Mammary epithelial cell (primary cell): ENCODE measurements at places on chromosomes 5 and 9. TPM values are rescaled to one million over a fixed set of nuclear protein-coding genes. Genes with fewer than 3 reads are reported as not detected.

GRCh38 chr5:415928-416635 lies 26.9 kb upstream of the EXOC3 start:
- DNase-seq: no peak

DNA sequence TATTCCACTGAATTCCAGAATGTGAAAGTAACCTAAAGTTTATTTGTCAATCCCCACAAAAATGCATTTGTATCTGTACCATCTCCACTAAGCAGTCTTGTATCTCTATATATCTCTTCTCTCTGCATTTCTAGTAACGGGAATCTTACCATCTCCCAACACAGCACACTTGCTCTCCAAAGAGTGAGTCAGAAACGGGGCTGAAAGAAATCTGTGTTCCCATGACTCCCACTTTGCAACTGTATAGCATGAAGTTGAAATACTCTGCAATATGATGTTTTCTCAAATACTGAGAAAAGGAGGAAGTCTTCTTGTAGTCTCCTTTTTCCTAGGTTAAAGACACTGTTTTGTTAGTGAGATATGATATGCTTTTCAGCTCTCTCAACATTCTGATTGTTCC lies 848.8 kb upstream of the ACO1 start:
- no peak for DNase-seq

DNA sequence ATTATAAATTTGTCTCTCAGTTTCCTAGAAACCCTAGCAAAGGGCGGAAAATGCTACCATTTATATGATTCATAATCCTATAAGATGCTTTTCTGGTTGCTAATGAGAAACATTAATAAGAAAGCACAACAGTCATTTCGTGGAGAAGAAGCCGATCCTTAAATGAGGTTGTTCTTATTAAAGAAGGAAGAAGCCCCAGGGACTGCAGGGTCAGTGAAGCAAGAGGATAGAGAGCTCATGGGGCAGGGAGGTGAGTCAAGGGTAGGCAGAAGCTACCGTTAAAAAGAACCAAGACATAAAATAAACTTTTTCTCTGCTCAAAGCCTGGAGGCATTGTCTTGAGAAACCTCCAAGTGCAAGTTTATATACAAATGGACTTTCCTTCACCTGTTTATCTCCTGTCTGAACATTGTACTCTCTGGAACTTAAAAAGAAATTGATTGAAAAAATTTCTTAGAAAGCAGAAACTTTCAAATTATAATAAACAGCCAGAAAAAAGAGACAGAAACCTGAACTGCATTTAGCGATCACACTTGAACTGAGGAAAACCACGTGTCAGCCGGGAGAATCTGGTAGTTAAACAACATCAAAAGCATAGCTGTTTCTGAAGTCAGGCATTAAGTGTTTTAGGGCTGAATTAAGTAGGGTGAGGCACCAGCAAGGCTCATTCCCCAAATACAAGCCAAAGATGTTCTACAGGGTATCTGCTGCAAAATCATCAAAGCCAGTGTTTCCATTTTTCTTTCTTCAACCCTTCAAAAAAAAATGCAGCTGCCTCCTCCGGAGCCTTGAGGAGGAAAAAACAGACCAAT lies 21.9 kb downstream of the HTR4 start:
- DNase-seq: no peak

- DNase-seq: no peak
Measured at GRCh38 chr5:92265804-92266203, 882.7 kb upstream of the ARRDC3 start.

Gene PRLR
- total RNA-seq: 0.17 TPM

Gene OCLN
- 12.0 TPM for total RNA-seq

- peak; percentile 48 for DNase-seq
Measured at GRCh38 chr9:36149197-36149596, 12.7 kb downstream of the GLIPR2 start.

Gene PHF24
- total RNA-seq: under 0.01 TPM

Gene CDKN2A
- 34.1 and 41.0 TPM in 2 replicates for total RNA-seq

Gene XRCC4
- 6.3 TPM for total RNA-seq

GRCh38 chr9:104987743-104988142 lies 59.8 kb upstream of the ABCA1 start:
- peak; percentile 54 for DNase-seq

- no peak for DNase-seq
Measured at GRCh38 chr5:36637101-36637500, 30.7 kb downstream of the SLC1A3 start.

GRCh38 chr9:35294066-35294465 lies 132.3 kb downstream of the UNC13B start:
- no peak for DNase-seq

- DNase-seq: no peak
Measured at GRCh38 chr5:157366741-157367674, 93.0 kb upstream of the NIPAL4 start.

Gene EDIL3
- total RNA-seq: 0.33 and 0.37 TPM in 2 replicates

DNA sequence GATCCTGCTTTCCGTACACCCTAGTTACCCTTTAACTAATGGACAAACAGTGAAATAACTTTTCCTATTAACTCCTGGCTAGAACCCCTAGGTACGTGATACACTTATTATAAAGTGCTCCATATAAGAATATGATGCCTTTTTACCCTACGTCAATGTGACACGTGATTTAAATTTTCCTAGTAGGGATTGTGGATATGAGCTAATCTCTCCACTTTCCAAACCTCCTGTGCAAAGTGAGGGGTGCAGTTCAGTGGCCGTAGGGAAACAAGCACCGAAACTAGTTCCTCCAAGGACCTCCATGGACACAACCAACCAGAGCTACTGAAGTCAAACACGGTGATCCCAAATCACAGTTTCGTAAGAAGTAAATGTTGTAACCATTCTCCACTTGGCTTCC lies 19.3 kb downstream of the NFIB start:
- DNase-seq: no peak

- no peak for DNase-seq
Measured at GRCh38 chr5:134833340-134834032, 12.3 kb upstream of the C5orf24 start.

DNA sequence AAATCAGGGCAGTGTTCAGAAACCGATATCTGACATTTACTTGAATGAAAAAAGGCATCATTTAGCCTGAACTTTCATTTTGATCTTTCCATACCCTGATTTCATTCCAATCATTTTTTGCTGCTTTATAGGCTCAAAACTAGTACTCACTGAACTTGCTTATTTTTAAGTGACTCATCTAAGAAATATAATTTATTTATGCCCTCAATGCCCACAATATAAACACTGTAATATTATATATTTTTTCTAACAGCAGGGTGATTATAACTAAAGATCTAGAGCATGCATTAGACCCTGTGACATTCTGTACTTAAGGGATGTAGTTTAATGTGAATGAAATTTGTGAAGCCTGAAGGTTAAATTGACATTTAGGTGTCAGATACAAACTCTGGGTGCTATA lies 446.1 kb upstream of the CDH10 start:
- DNase-seq: no peak

- DNase-seq: no peak
Measured at GRCh38 chr9:105205787-105206495, 38.5 kb upstream of the SLC44A1 start.

- DNase-seq: peak; percentile 42
Measured at GRCh38 chr5:159449925-159450324, 119.6 kb upstream of the IL12B start.

- peak; percentile 62 for DNase-seq
Measured at GRCh38 chr5:135667673-135668072, 88.9 kb upstream of the CXCL14 start.

Gene ACTBL2
- 0.16 TPM in 1 of 2 replicates, not detected in the other for total RNA-seq

Gene KIF24
- total RNA-seq: 1.4 and 3.9 TPM in 2 replicates

Gene CDH9
- not detected for total RNA-seq

GRCh38 chr5:31551878-31552277 lies 19.8 kb downstream of the C5orf22 start:
- no peak for DNase-seq

- DNase-seq: peak; percentile 9
Measured at GRCh38 chr5:179265514-179266290, 79.6 kb downstream of the ADAMTS2 start.

DNA sequence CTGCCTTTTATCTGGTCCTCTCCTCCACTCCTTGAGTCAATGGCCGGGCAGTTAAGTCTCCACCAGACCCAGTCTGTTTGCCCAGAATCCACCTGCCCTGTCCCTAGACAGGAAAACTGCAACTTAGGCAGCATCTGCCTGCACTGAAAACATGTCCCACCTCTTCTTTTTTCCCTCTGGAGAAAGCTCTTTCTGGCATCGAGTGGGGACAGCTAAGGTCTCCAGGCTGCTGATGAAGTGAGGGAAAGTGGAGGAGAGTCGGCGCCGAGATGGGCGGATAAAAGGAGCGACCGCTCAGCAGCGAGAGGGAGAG lies 243 bp upstream of the SHISAL2B start:
- no peak for DNase-seq

- no peak for DNase-seq
Measured at GRCh38 chr9:20988671-20989315, 42.6 kb downstream of the HACD4 start.

Gene NUTM2G
- not detected in 2 replicates for total RNA-seq

DNA sequence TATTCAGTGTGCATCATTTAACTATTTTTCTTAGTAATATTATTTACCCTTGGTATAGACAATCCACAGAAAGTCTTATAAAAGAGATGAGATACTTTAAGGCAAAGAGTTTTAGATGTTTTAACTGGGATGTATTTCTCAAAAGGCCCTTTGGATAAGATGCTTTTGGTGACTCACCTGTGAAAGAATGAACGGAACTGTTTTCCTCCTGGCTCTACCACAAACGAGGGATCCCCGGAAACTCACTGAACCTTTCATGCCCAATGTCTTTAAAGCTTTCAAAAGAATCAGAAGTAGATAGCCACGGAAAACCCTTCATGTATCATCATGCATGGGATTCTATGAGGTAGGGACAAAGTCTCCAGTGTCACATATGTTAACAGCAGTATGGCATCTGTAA lies 1.6 kb downstream of the ZNF782 start:
- DNase-seq: peak; percentile 52

DNA sequence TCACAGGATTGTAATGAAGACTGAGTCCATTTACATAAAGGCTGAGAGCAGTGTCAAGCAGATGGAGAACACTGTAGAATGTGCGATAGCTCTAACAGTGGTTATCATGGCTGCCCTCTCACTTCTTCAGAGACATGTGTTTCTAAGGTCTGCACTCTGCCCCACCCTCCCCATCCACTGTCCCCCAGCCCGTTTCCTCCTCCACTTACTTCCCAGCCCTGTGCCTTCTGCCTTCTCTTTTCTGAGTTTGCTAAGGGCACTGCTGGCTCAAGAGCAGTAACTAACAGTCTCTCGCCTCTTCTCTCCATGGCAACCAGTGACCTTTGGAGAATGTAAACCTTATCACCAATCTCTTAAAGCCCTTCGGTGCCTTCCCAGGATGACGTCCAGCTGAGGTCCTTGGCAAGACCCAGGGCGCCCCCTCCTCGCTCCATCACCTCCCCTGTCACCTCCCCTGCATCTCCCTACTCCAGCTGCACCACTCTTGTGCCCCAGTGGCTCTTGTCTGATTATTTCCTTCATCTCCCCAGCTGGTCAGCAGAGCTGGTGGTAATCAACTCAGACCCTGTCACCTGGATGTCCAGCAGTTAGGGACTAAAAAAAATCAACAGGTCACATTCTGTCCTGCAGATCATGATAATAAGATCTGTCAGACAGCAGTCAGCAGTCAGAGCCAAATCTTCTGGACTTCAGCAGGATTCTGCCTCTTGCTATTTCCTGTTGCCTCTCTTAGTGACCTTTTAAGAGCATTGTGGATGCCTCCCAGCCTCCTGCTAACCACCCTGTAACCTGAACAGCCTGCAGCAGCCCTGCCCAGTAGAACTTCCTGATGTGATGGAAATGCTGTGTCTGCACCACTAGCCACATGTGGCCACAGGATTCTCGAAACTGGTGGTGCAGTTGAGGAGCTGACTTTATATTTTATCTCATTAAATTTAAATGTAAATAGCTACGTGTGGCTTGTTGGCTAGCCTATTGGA lies 9.0 kb downstream of the FXN start:
- peak; percentile 5 for DNase-seq
